PC-9 (cell line): ENCODE measurements at places on chromosomes 1 and 21. TPM values are rescaled to one million over a fixed set of nuclear protein-coding genes. Genes with fewer than 3 reads are reported as not detected.

DNA sequence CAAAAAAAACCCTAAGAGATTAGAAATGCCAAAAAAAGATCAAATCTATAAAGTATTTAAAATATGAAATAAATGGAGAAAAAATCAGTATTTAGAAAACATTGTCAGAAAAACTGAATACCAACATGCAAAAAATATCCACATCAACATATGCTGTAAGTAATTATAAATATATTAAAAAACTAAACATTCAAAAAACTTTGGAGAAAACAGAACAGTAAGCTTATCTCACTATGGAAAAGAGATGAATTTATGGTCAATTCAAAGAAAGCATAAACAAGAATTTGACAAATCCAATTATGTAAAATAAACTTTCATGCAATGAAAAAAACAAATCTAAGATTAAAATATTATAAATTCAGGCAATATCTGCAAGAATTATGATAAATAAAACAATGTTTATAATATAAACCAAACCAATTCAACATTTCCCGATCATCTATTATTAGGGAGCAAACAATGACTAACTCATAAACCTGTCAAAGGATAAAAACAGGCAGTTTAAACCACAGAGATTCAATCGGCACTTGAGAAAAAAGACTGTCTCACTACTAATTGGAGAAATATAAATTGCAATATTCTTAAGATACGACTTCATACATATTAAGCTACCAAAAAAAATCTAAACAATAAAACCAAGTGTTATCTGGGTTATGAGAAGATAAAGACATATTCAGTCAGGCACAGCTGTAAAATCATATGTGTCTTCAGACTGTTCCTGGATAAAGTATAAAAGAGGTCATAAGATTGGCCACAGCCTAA lies 21.8 kb downstream of the EYA3 start:
- DNase-seq = no peak

FCGR3A gene
- not detected in 2 replicates for total RNA-seq

TTF2 gene
- 62.2 and 63.4 TPM in 2 replicates for total RNA-seq

CD5L gene
- not detected in 2 replicates for total RNA-seq

- DNase-seq = peak; percentile 57
Observed at GRCh38 chr1:225651376-225651871, 1.5 kb downstream of the ENAH start.

- DNase-seq = peak; percentile 77
Observed at GRCh38 chr1:30684881-30685795, 38.2 kb downstream of the MATN1 start.

CRP gene
- not detected in 2 replicates for total RNA-seq

UQCRH gene
- 457 and 551 TPM in 2 replicates for total RNA-seq

DNA sequence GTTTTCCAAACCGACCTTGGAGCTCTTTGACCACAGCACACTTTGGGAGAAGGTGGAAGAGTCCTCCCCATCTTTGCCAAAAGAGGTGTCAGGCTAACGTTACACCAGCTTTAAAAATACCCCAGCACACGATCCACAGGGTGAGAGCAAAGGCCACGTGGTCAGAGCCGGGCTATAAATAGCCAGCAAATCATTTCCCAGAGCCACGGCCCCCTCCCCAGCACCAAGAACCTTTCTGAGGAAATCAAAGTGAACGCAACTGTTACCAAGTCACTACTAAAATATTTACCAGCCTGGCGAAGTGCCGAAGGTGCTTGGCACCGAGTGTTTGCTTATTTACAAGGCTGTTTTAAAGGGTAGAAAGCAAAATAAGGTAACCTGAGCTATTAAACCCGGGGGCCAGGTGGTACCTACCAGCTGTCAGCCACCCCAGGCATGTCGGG lies 72.4 kb downstream of the CASZ1 start:
- no peak for DNase-seq

DNA sequence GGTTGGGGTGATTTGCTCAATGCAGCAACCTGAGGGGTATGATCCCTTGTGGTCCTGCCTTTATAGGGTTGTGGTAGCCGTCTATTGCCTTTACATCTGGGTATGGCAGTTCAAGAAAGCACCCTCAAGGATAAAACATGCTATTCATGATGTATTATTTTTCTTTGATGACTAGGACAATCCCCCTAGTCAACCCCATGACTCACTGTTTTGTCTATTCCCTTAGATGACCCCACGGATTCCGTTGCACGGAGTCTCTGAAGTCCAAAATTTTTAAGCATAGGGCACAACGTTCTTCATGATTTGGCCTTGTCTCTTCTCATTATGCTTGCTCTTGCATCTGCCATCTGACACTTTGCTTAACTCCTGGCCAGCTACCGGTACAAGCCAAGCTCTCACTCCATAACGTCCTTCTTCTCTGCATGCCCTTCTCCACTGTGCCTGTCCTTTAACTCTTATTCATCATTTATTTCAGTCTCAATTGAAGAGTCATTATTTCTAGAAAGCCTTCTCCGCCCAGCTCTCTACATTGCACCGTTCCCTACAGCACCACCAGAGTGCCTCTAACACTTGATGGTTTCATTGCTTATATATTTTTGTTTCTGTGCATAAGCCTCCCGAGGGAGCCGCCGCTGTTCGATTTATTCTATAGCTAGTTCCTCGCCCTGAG lies 838 bp upstream of the DISP1 start:
- DNase-seq = no peak

DNA sequence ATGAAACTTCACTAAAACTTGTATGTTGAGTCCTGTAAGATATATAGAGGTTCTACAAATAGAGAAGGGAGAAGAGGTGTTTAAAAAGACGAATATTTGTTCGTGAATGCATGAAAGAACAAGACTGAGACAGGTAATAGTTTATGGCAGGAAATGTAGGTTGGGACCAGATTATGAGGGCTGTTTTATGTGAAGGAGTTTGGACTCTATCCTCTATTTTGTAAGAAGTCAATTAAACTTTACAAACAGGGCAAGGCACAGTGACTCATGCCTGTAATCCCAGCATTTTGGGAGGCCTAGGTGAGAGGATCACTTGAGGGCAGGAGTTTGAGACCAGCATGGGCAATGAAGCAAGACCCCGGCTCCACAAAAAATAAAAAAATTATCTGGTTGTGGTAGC lies 5.7 kb downstream of the SLC35A3 start:
- no peak for DNase-seq

GRCh38 chr21:32779983-32780382 lies 8.4 kb upstream of the PAXBP1 start:
- DNase-seq = no peak

- no peak for DNase-seq
Observed at GRCh38 chr1:55384637-55385036, 169.5 kb upstream of the USP24 start.

SLC25A34 gene
- 1.4 and 1.7 TPM in 2 replicates for total RNA-seq

CRABP2 gene
- total RNA-seq = 142 and 286 TPM in 2 replicates

GRCh38 chr1:89790592-89790991 lies 30.2 kb upstream of the LRRC8D start:
- no peak for DNase-seq

DNA sequence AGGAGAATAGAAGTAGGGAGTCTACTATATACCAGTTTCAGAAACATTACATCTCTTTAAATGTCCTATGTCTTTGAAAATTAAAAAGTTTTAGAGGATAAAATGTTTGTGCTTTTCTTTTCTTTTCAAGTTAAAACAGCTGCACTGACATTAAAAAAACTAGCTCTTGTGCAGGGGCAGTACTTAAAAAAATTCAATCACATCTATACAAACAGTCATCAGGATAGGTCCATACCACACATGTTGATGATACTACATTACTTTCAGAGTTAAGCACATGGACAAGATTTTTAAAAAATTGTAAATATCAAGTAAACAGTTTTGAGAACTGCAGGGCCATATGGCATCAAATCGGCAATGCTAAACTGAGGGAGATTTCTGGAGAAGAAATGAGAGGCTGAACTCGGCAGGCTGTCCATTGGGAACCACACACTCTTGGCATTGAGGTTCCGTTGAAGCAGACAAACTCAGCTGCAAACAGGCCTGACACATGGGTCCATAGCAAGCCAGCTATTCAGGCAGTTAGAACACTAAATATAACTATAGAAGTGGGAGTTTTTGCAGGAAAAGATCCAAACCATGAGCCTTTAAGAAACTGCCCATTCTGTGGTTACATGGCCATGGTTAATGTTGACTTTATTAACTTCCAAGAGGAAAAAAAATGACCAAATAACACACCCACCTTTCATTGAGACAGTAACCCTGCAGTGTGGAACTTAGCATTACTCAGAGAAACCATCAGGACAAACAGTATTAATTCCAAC lies 84.5 kb upstream of the BCL10 start:
- DNase-seq = no peak

GRCh38 chr1:246726255-246726679 lies 2.1 kb downstream of the SCCPDH start:
- no peak for DNase-seq

DNA sequence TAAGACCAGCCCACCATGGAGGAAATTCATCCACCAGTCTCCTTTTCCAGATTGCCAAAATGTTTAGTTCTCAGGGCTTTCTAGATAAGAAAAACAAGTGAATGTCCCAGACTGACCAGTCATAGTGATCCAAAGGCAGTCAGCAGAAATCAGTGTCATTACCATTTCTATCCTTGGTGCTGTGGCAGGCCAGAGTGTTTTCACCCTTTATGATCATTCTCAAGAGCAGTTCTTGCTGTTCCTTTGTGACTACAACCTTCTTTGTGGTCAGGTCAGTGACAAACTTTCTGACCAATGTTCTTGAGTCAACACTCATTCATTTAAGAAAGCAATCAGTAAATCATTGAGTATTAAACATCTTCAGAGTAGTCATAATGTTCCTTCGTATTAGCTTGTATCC lies 7.3 kb upstream of the DHCR24 start:
- no peak for DNase-seq

DNA sequence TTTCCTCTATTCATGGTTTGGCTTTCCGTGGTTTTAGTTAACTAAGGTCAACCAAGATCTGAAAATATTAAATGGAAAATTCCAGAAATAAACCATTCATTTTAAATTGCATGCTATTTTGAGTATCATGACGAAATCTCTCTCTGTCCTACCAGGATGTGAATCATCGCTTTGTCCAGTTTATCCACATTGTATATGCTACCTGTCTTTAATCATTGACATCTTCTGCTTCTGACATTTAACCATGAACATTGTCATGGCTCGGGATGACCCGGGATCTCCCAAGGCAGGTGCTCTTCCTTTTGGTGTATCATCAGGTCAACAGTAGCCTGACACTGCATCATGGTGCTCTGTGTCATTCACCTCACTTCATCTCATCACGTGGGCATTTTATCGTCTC lies 125.5 kb upstream of the HNRNPU start:
- peak; percentile 33 for DNase-seq

GPX7 gene
- total RNA-seq = 0.43 TPM in 1 of 2 replicates, not detected in the other

- no peak for DNase-seq
Observed at GRCh38 chr1:87318056-87318650, 10.5 kb upstream of the LMO4 start.

- DNase-seq = no peak
Observed at GRCh38 chr1:2985067-2985561, 36.2 kb upstream of the ACTRT2 start.

DNA sequence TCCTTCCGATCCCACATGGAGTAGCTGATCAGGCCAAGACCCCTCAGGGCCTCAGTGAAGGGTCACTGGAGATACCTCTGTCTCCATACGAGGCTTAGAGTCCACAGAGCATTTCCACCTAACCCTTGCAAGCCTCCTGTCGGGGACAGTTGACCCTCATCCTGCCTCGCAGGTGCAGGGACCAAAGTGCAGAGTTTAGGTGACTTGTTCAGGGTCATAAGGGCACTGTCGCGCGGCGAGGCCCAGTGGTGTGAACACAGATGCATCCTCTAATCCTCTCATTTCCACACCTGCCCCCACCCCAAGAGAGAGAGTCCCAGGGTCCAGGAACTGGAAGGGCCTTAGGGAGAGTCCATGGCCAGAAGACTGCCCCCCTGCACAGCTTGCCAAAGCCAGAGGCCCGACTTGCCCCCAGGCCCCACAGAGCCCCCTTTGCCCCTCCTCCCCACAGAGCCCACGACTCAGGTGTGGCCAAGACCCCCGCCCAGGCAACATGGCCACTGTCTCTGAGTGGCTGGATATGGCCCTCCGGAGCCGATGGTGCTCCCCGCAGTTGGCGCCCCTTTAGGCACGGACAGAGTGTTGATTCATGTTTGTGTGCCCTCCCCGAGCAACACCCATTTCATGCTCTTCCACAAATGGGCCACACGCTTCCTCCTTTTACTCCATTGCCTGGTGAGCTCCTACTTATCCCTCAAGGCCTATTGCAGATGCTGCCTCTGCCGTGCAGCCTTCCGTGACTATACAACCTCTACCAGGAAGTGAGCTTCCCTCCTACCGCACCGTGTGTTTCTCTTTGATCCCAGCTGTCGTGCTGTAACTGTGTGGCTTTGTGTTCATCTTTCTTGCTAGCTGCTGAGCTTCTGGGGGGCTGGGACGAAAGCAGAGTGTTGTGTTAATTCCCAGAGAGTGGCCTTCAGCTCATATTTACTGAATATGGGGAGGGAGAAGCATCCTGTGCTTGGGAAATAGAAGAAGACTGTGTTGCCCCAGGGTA lies 1.7 kb downstream of the TRPM2 start:
- DNase-seq = no peak

GRCh38 chr21:33314111-33314510 lies 10.7 kb upstream of the IFNAR1 start:
- no peak for DNase-seq

DNA sequence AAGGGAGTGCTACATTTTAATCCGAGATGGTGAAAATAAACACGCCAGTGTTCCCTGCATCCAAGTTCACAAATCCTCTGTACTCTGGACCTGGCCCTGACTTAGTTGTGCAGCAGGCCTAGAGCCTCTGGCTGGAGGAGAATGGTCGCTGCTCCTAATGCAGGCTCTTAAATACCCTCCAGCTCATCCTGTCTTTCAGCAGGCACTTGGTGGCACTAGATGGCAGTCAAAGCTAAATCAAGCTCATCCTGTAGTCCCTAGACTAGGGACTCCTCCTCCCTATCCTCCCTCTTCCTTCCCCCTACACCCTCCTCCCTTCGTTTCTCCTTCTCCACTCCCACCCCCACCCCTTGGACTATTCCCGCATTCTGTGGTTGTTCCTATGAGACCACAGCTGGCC lies 41.6 kb upstream of the MTR start:
- no peak for DNase-seq

DNA sequence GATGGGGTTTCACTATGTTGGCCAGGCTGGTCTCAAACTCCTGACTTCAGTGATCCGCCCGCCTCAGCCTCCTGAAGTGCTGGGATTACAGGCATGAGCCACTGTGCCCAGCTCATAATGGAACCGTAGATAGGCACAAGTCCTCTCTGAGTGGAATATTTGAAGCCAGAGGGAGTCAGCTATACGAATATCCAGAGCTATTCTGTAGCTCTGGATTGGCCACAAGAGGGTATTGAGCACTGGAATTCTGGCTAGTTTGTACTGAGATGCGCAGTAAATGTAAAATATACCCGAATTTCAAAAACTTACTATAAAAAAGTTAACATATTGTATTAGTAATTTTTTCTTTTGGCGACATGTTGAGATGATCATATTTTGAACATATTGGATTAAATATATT lies 851 bp upstream of the VPS13D start:
- DNase-seq = no peak
